ENCODE measurements at places on chromosomes 12 and 14.

DNA sequence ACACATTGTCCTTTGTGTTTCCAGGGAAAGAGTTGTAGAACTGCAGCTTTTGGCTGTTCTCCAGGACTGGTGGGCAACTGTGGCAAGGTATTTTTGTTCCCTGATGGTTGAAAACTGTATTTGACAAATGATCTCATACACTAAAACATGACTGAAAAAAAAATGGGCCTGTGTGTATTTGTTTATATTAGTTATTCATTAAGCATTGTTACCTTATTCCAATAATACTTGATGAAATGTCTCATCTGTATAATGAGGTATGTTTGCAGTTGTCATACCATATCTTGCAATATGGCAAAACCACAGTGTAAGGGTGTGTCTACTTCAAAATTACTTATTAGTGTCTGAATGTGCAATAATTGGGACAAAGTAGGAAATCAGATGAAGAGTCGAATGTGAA is 479.4 kb upstream of the NOVA1 start:
- no peak for DNase-seq

- no peak for DNase-seq
Measured at GRCh38 chr14:50997712-50998111, 53.4 kb upstream of the PYGL start.

DNA sequence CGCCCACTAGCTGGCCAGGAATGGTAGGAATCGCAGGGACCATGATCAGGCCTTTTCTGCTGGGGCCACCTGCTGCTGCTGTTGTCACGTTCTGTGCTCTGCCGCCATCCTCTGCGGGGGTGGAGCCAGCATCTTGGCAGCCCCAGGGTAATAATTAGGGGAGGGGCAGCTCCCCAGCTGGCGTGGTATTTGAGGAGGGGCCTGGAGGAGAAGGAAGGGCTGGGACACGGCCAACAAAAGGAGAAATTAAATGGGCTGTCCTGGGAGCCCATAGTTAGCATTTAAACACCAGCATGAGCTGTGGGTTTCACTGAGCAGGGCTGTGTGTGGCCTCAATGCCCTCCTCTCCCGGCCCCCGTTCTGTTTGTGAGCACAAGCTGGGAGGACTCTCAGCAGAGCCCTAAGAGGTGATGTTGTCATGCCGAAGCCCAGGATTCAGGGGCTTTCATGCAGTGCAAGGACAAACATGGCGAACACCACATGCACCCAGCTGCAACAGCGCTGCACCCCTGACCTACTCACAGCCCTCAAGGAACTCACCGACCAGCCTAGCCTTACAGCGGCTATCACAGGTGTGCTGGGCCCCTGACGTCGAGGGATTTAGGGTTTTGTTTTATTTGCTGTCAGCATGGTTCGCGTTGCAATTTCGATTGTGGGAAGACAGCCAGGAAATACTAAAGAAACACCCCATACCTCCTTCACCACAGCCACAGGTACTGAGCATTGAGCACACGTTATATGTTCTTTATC is 324.3 kb downstream of the CACNA1C start:
- DNase-seq, result no peak

DNA sequence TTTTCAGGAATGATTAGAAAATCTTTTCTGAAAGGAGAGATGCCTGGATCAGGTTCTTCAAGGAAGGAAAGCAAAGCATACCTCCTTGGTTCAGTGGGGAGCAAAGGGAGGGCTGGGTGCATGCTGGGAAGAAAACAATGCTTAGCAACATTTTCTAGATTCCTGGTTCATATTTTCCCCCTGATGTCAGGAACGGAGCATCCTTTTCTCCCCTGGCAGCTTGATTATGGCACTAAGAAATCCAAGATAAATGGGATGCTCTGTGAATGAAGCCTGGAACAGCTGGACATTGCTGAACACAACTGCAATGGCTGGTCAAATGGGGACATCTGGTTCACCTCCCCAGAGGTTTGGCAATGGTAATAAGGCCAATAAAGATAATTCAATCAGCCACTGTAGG is 50.9 kb downstream of the KCNA5 start:
- no peak for DNase-seq

GRCh38 chr14:101979666-101980065 is 15.3 kb downstream of the DYNC1H1 start:
- no peak for DNase-seq

DNA sequence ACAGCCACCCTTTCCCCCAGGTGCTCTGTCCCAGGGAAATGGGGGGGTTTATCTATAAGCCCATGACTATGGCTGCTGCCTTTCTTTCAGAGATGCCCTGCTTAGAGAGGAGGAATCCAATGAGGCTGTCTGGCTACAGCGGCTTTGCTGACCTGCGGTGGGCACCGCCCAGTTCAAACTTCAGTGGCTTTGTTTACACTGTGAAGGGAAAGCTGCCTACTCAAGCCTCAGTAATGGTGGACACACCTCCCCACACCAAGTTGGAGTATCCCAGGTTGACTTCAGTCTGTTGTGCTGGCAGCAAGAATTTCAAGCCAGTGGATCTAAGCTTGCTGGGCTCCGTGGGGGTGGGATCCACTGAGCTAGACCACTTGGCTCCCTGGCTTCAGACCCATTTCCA is 869.2 kb downstream of the SLC6A15 start:
- DNase-seq, result no peak

DNA sequence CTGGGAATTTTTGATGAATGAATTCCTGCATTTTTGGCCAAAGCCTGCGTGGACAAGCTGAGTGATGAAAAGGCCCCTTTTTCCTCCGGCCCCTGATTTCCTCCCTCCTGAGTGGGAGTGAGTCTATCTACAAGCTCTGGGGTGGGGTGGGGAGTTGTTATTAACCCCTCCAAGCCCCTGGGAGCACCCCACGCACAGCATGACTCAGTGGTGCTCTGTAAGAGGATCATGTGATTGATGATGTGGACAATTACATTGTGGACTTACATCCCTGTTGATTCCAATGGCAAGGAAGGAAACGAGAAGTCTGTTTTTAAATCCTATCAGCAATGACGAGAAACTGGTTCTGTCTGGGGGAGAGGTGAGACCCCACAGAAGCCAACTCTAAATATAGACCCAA is 5.1 kb upstream of the DLK1 start:
- no peak for DNase-seq

DNA sequence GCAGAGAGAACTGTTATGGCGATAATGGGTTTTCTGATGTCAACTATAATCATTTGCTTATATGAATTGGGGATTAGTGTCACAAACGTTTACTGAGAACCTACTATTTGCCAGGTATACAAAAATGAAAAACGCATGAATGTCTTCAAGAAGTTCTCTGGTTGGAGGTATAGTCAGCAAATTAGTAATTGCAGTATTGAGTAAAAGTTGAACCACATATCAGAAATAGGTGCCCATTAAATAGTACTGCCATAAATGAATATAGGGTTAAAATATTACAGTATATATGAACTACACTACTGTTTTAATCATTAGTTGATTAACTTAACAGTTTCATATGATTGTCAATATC is 60.0 kb downstream of the PTPRB start:
- no peak for DNase-seq

GRCh38 chr12:508795-509194 is 49.1 kb downstream of the B4GALNT3 start:
- no peak for DNase-seq

- no peak for DNase-seq
Measured at GRCh38 chr12:45483571-45483970, 245.9 kb upstream of the ARID2 start.

GRCh38 chr12:95497031-95497430 is 23.1 kb downstream of the METAP2 start:
- DNase-seq, result no peak

GRCh38 chr14:96554315-96554910 is 52.2 kb downstream of the PAPOLA start:
- no peak for DNase-seq

GRCh38 chr14:99123208-99123870 is 148.7 kb downstream of the BCL11B start:
- no peak for DNase-seq

DNA sequence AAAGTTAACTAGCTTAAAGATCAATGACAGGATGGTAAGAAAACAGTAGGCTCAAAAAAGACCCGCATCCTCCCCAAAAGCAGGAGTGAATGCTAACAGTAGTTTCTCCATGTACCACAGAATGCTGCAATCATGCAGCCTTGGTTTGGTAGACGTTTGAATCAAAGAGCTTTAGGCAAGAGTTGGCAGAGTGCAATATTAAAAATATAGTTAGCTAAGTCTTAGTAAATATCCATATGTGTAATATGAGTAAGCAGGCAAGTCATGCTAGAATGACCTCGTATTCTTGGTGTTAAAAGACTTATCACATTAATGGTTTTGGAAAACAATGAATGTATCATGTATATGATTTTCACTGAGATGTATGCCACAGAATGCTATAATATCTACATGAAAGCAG is 18.8 kb upstream of the KLRF1 start:
- no peak for DNase-seq

GRCh38 chr12:42445891-42446290 is 119.9 kb downstream of the PPHLN1 start:
- no peak for DNase-seq

DNA sequence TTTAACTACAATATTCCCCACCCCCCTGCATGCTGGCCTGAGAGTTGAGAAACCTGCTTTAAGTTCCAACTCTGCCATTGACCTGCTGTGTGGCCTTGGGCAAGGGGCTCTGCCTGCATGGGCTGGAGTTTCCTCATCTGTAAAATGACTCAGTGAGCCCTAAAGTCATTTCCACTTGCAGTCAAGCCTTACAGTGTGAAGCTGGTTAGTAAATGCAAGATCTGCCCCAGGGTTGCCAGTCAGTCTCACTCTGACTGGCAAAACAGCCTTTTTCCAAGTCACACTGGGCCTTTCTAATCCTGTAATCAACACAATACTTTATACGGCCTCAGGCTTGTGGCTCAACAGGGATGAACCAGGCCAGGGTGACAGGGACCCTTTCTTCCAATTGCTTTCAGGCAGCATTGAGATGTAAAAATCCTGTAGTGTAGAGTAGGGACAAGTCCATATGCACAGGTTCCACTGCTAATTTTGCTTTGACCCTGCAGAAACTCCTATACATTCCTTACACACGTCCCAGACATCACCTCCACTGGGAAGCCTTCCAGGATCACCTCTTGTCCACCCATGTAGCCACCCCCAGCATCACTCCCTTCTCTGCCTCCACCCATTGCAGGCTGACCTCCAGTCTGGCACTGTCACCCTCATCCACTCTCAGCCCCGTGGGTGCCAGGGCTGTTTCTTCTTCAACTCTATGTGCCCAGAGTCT is 42.6 kb upstream of the PRIMA1 start:
- DNase-seq, result no peak
